Activated naive CD4-positive, alpha-beta T cell treated with anti-CD3 and anti-CD28 coated beads, Interleukin-2, amount 50 U/mL, for 72 hours (primary cell): ENCODE measurements at places on chromosomes 6 and 20. TPM values are rescaled to one million over a fixed set of nuclear protein-coding genes. Genes with fewer than 3 reads are reported as not detected.
A peak's percentile ranks its signal among the peaks of the same experiment; 100 is the strongest.

- no peak for DNase-seq
Measured at GRCh38 chr6:157892363-157892877, 69.4 kb downstream of the SNX9 start.

DNA sequence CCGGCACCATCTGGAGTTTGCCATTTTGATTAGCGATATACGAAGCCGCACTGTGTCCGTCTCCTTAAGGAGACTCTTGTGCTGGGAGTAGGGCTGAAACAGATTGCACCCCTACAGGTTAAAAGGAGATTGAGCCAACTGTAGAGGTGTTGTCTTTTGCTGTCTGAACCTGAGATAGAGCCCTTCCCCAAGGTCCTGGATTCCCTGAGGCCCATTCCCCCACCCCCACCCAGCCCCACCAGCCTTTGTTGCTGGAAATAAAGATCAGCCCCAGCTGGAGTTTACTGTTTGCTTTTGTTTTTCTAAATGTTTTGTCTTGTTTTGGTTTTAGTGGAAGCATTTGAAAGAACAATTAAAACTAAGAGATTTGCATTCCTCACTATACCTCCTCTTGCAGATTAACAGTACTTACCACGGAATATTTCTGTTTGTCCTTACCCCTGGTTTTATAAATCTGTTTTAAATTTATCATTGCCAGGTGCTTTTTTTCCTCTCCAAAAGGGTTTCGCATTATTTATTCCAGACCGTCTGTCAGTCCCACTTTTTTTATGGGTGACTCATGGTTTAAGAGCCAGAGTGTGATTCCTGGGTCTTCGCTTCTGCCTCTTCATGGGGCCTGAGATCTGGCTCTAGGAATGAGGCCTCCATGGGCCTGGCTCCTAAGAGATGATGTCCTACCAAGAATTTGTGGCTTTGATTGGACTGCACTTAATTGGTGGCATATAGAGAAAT lies 169.2 kb downstream of the DTNBP1 start:
- no peak for DNase-seq

DNA sequence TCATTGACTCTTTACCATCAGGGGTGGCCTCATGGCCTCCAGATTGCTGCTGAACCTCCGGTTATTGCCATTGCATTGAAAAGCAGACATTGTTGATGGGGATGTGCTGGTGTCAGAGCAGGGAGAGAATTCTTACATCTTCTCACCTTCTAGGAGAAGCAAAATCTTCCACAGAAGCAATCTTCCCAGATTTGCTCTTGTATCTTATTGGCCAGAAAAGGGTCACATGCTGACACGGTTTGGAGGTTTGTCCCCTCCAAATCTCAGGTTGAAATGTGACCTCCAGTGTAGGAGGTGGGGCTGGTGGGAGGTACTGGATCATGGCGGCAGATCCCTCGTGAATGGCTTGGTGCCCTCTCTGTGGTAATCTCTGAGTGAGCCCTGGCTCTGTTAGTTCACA lies 10.7 kb downstream of the TP53RK start:
- no peak for DNase-seq

DNA sequence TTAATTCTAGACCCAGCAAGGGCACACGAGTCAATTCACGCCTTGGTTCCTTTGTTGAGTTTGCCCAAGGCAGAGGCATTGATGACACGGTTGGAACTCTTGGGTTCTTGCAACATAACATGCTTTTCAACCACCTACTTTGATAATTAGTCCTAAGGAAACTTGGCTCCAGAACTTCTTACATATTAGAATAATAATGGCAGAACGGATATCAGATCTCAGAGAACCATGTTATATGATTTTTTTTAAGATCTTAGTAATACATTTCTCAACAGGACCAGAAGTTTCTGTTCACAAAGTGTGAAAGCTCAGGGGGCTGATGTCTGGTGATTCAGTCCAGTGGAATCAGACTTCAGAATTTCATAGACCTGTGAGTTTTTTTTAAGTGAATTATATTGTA lies 19.2 kb downstream of the SPTLC3 start:
- no peak for DNase-seq

DNA sequence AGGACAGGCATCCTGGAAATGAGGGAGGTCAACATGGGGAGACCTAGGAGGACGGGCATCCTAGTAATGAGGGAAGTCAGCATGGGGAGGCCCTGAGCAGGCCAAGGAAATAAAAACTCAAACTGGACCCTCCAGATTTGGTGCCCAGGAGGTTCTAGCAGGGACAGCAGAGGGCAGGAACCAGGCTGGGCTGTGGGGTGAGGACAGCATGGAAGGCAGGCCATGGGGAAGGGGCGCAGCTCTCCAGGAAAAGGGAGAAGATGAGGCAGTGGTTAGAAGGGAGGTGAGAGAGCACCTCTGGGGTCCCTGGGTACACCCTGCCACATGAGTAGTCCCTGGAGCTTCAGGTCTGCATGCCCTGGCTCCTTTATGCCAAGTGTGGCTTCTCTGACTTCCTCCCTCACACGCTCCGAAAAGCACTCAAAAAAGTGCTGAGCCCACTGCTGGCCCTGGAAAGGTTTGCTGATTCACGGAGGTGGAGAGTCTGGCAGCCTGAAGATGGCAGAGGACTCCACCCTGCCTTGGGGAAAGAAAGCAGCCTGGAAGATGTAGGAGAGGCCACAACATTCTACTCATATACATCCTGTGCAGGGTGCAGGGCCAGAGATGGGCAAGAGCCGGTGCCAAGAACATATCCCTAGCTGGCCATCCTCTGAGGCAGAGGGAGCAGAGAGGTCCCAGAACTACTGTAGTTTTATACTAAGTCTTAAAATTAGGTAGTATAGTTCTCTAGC lies 154.9 kb downstream of the MRPL14 start:
- peak; percentile 37 for DNase-seq

- DNase-seq: no peak
Measured at GRCh38 chr20:14067603-14068002, 72.3 kb downstream of the MACROD2 start.

- DNase-seq: no peak
Measured at GRCh38 chr6:106476331-106477105, 116.0 kb downstream of the CRYBG1 start.

- peak; percentile 11 for DNase-seq
Measured at GRCh38 chr6:16591396-16592222, 169.7 kb downstream of the ATXN1 start.

- no peak for DNase-seq
Measured at GRCh38 chr20:37898233-37899104, 4.5 kb upstream of the VSTM2L start.

- no peak for DNase-seq
Measured at GRCh38 chr6:158287047-158287446, 25.2 kb upstream of the TULP4 start.

DNA sequence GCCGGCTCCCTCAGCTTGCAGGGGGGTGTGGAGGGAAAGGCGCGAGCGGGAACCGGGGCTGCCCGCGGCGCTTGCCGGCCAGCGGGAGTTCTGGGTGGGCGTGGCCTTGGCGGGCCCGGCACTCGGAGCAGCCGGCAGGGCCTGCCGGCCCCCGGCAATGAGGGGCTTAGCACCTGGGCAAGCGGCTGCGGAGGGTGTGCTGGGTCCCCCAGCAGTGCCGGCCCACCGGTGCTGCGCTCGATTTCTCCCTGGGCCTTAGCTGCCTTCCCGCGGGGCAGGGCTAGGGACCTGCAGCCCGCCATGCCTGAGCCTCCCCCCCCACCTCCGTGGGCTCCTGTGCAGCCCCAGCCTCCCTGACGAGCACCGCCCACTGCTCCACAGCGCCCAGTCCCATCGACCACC lies 514.5 kb upstream of the GJE1 start:
- DNase-seq: no peak

Gene SLC22A7
- total RNA-seq: not detected

Gene COL19A1
- total RNA-seq: 0.10 TPM

Gene SRSF12
- 0.48 TPM for total RNA-seq

Gene QRSL1
- 20.5 TPM for total RNA-seq

Gene SMLR1
- total RNA-seq: not detected

Gene CALHM4
- not detected for total RNA-seq

Gene MARCKS
- total RNA-seq: 0.05 TPM

Gene C6orf141
- 0.35 TPM for total RNA-seq
